Activated T-helper 1 cell treated with anti-CD3 and anti-CD28 coated beads, Interleukin-2, amount 50 U/mL, for 16 hours (primary cell): ENCODE measurements at places on chromosomes 13 and 19.

DNA sequence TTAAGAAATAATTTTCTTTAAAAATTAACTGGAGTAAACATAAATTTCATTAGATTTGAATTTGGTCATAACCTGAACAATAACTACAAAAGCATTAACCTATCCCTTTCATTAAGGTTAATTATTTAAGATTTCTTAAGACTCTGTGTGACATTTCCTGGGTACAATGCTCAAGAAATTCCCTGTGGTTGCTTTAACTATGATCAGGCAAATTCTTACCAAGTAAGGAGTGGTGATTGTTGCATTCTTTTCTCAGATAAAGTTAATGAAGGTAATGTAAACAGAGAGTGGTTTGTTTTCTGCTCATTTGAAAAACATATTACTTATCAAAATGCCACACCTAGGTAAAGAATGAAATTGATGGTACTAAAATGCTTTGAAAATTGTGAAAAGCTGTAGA, 114.8 kb upstream of the MIR17HG start:
- no peak for DNase-seq

DNA sequence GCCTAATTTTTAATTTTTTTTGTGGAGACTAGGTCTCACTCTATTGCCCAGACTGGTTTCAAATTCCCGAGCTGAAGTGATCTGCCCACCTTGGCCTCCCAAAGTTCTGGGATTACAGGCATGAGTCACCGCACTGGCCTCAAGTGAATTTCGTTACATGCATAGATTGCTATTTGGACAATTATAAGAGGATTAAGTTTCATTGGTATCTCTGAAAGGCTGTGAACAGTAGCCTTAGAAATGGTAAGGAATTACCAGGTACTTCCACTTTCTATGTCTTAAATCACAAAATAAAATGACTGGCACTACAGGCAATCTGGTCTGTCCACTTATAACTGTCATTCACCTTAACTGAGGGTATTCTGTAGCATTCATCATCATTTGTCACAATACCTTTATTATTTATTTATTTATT, 2.9 kb upstream of the CCDC9 start:
- DNase-seq = no peak

DNA sequence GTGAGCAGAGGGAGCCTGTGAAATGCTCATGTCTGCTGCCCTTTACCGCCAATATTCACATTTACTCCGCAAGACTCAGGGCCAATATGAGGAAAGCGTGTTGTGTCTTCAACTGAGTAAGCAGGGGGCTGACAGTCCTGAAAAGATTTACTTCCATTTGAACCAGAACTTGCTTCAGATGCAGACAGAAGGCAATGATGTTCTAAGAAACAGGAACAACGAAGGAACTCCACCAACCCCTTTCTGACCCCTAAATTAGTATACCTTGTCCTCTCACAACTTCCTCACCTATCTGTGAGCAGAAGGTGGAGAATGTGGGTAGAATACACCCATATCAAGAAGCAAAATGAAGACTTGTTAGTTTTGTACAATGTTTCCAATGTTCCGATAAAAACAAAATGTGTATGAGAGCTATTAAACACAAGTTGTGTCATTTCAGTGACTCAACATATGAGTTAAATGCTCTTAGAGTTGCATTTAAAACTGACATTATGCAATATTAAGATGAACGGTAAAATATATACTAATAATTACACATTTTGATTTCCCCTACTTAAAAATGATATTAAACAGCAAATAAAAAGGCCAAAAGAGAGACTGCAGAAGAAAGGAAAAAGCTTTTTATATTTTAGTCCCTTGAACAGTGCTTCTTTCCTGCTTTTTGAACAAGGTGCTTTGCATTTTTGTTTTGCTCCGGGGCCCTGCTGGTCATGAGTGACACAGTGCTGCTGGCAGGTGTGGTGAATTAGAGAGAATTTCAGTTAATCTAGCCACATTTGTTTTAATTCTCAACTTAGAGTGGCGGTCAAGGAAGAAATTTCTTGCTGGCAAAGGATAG, 16.0 kb downstream of the TMEM272 start:
- DNase-seq = no peak

- no peak for DNase-seq
These were observed 20.2 kb downstream of the CACNG6 start for GRCh38 chr19:54011507-54012211.

DNA sequence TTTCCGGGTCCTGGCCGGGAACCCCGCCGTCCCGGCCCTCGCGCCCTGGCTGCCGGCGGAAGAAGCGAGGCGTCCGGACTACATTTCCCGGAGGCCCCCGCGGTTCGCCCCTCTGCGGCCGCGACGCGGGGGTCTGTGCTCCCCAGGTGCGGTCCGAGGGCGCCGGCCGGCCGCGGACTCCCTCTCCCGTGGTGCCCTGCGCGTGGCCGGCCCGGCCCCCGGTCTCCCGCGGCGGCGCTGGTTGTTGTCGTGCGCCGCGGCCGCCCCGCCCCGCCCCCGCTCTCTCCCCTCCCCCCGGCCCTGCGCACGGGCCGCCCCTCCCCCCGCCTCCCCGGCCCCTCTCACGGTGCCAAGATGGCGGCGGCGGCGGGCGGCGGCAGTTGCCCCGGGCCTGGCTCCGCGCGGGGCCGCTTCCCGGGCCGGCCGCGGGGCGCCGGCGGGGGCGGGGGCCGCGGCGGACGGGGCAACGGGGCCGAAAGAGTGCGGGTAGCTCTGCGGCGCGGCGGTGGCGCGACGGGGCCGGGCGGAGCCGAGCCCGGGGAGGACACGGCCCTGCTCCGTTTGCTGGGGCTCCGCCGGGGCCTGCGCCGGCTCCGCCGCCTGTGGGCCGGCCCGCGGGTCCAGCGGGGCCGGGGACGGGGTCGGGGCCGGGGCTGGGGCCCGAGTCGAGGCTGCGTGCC, at the start of gene KMT2B:
KMT2B (plus strand) TSS at position 339 of the 680 bp plus-strand sequence; CDS start at position 355, 16 bp downstream.
- no peak for DNase-seq

DNA sequence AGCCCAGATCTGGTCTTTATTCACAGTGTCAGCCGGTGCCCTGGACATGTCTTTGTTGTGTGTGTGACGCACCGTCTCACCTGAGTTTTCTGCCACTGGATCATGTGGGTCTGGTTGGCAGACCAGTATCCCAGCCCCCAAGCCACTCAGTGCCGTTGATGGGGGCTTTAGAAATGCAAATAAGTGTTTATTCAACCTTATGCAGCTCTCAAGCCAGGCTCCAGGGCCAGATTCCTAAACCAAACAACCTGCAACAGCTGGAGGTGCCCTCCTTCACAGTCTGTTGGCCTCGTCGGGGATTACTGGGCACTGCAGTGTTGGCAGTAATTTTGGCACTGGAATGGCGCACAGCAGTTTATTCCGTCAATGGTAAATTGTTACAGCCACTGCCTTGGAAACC, 21.6 kb downstream of the FAM124A start:
- no peak for DNase-seq

DNA sequence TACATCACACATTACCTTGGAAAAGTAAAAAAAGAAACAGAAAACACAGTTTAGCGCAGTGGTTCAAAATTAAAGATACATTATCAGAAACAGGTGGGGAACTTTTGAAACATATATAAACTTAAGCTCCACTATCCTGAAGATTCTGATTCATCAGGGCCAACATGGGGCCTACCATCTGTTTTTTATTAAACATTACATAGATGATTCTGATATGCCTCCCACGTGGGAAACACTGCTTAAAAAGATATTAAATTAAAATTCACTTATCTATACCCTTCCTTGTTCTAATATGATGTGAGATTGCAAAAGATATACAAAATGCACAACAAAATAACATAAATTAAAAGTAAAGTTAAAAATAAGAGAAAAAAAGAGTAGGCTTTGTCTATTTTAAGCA, 125.0 kb downstream of the VWA8 start:
- no peak for DNase-seq

GRCh38 chr19:55603581-55604292, 1.7 kb upstream of the ZNF865 start:
- no peak for DNase-seq

GRCh38 chr13:104984296-104984818, 1551.1 kb downstream of the EFNB2 start:
- DNase-seq = no peak

GRCh38 chr13:110636701-110637201, 21.4 kb downstream of the NAXD start:
- no peak for DNase-seq

DNA sequence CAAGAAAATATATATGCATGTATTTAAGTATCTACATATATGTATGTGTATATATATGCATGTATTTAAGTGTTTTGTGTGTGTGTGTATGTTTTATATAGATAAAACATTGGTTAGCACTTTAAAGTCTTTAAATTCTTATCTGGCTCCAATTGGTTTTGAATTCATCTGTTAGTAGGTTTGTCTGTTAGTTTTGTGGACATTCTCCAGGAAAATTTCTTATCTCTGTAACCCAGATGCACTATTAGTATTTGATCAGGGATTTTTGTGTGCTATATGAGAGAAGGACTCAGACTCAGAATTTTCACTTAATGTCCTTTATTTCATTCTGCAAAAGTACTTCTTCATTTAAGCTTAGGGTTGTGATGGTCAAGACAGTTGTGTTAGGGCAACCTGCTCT, 103.1 kb downstream of the ITGBL1 start:
- no peak for DNase-seq

DNA sequence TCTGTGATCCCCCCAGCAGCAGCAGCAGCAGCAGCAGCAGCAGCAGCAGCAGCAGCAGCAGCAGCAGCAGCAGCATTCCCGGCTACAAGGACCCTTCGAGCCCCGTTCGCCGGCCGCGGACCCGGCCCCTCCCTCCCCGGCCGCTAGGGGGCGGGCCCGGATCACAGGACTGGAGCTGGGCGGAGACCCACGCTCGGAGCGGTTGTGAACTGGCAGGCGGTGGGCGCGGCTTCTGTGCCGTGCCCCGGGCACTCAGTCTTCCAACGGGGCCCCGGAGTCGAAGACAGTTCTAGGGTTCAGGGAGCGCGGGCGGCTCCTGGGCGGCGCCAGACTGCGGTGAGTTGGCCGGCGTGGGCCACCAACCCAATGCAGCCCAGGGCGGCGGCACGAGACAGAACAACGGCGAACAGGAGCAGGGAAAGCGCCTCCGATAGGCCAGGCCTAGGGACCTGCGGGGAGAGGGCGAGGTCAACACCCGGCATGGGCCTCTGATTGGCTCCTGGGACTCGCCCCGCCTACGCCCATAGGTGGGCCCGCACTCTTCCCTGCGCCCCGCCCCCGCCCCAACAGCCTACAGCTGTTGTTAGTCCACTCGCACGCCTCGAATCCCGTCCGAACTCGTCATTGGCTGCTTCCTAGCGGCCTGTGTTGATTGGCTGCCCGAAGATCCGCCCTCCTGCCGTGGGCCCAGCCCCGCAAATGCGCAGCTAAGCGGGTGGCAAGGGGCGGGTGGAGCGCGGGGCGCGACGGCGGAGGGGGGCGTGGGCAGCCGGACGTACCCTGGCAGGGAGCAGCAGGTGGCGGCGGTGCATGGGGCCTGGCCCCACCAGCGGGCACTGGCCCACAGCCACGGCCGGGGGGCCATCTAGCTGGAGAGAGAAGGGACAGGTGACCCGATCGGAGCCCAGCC, 1.4 kb upstream of the SIX5 start:
- DNase-seq = peak; percentile 75

GRCh38 chr19:53958168-53958571, 4.6 kb upstream of the CACNG8 start:
- DNase-seq = no peak

DNA sequence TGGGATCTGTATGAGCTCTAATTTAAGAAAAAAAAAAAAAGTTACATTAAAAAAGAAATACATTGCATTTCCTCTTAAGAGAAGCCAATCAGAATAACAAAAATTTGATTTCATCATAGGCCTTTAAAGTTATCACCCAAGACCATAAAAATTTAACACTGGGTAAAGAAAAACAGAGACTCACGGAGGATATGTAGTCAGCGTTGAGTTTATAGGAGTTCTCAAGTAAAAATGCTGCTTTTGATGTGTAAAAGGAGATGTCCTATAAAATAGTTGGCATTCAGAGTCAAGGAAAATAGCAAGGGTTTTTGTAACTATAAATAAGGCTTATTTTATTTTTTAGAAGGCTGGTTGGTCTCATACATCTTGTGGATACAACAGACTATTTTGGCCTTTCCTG, 191.1 kb downstream of the EFNB2 start:
- no peak for DNase-seq

GRCh38 chr13:49776871-49777270, 15.6 kb downstream of the KPNA3 start:
- DNase-seq = no peak

GRCh38 chr19:50515168-50515561, 1.5 kb upstream of the ASPDH start:
- no peak for DNase-seq

- no peak for DNase-seq
These were observed 35.3 kb upstream of the RFC3 start for GRCh38 chr13:33782631-33783030.

DNA sequence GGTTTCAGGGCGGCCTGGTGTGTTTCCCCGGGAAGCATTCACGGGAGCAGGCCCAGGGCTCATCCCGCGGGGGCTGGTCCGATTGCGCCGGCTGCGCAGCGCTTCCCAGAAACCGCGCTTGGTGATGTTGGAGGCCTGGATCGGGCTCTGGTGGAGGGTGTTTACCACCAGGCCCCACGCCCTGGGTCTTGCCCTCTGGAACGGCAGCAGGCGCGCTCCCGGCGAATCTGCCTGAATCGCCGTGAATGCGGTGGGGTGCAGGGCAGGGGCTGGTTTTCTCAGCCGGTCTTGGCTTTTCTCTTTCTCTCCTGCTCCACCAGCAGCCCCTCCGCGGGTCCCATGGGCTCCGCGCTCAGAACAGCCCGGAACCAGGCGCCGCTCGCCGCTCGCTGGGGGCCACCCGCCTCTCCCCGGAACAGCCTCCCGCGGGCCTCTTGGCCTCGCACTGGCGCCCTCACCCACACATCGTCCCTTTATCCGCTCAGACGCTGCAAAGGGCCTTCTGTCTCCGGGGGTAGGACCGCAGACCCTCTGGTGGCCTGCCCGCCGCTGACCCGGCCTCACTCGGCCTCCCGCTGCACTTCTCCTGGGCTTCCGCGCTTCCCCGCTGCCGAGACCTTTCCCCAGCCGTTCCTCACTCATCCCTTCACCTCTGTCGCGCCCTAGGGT, 69.4 kb upstream of the GJB6 start:
- DNase-seq = no peak

DNA sequence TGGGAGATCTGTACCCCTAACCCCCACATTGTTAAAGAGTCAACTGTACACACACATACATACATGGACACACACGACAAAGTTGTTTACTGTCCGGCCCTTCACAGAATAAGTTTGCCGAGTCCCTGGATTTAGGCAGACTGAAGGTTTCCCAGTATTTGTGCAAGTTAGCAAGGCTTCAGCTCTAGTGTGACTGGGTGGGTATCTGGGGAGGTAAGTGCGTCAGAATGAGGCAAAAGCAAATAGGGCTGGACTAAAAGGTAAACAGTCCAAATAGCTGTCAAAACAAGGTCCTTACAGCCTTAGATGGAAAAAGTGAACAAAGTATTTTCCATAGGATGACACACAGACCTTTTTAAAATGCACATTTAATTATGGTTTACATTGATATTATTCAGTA, 228.4 kb upstream of the UFM1 start:
- no peak for DNase-seq

GRCh38 chr13:30510091-30510490, 44.4 kb upstream of the HMGB1 start:
- DNase-seq = no peak

- no peak for DNase-seq
These were observed 240.4 kb downstream of the DACH1 start for GRCh38 chr13:71626421-71627117.
